ENCODE measurements at places on chromosomes 12 and 14.

GRCh38 chr14:50036211-50036610, 80.2 kb downstream of the VCPKMT start:
- DNase-seq, result no peak

- no peak for DNase-seq
These were observed 3.4 kb downstream of the SSPN start for GRCh38 chr12:26198742-26199141.

DNA sequence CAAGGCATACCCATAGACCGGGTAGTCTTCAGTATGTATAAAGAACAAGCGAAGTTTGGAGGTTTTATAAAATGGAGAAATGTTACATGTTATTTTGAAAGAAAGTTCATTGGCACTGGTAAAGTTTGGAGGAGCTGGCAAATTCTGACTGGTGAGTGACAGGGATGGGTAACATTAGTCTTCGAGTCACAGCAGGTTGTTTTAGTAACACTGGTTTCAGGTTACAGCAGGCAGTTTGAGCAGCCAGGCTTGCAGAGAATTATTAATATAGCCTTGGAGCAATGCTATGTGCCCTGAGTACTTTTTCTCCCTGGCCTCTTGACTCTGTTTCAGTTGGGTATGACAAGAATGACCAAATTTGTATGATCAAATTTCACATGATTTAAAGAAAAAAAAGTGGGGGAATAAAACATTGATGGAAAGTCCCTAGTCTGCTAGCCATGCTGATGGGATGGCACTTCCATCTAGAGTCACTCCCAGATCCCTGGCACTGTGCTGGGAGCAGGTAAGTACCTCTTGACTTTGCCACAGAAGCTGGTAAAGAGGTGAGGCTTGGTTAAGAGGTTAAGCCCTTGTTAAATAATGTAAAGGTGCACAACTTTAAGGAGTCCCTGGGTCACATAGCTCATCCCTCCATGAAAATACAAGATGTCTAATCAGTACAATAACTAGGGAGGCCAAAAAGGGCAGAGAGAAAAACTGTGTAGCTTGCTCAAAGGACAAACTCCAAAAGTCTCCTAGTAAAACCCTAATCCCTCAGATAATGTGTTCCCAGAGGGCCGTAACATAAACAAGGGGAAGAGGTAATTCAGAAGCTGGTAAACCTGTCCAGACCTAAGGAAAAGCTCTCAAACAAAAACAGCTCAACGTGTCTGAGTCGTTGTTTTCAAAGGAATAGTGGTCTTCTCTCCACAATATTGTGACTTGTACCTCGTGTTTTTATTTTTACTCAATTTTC, 12.7 kb upstream of the SVOP start:
- no peak for DNase-seq

DNA sequence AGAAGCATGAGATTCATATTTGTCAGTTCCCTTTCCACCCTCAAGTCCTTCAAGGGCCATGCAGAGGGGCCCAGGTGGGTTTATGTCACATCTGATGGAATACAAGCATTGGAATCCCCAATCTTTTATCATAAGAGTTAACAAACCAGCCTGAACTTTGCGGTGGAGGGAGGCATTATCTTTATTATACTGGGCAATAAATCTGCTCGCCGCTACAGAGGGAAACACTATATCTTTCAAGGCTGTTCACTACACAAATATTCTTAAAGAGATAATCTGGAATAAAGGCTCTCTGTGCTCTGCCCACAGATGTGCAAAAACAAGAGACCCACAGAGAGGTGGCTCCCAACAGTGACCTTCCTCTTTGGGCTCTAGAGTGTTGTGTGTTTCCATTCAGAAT, 153.6 kb upstream of the PLEKHA5 start:
- no peak for DNase-seq

- no peak for DNase-seq
These were observed 5.0 kb downstream of the CRIP2 start for GRCh38 chr14:105479431-105480158.

DNA sequence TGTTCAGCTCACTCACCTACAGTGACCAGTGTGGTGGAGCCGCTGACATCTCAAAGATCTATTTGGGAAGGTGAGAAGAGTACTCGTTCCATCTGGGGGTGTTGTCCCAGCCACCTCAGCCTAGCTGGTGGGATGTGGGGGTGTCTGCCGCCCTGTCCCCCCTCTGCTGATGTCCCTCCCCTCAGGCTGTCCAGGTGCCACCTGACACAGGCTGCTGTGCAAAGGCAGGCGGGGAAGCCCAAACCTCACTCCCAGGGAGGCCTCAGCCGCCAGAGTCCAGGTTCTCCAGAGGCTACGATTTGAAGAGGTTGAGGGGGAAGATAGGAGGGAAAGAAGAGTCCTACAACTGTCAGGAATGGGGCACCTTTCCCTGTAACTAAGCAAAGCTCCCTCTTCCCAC, 51.3 kb upstream of the FKBP4 start:
- no peak for DNase-seq

GRCh38 chr12:109288571-109288970, 20.5 kb downstream of the FOXN4 start:
- no peak for DNase-seq

DNA sequence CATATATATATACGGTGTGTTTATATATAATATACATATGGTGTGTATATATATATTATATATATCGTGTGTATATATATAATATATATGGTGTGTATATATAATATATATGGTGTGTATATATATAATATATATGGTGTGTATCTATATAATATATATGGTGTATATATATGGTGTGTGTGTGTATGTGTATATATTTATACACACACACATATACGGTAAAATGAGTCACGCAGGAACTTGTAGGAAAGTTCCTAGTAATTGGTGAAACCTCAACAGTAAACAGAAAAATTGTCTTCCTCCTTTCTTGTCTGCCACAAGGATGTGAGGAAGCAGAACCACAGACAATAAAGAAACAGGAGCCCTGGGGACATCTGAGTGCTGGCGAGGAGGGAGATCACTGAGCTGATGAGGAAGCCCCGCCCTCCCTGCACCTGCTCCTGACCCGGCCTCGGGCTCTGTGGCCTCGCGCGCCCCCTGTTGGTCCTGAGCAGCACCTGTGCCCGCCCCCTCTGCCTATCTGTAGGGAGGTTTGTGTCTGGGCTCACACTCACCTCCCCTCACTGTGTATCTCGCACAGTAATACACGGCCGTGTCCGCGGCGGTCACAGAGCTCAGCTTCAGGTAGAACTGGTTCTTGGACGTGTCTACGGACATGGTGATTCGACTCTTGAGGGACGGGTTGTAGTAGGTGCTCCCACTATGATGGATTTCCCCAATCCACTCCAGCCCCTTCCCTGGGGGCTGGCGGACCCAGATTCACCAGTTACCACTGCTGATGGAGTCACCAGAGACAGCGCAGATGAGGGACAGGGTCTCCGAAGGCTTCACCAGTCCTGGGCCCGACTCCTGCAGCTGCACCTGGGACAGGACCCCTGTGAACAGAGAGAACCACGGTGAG, 1079.4 kb downstream of the TMEM121 start:
- DNase-seq, result peak; percentile 82

GRCh38 chr14:80587096-80587724, 354.3 kb downstream of the CEP128 start:
- DNase-seq, result peak; percentile 54

DNA sequence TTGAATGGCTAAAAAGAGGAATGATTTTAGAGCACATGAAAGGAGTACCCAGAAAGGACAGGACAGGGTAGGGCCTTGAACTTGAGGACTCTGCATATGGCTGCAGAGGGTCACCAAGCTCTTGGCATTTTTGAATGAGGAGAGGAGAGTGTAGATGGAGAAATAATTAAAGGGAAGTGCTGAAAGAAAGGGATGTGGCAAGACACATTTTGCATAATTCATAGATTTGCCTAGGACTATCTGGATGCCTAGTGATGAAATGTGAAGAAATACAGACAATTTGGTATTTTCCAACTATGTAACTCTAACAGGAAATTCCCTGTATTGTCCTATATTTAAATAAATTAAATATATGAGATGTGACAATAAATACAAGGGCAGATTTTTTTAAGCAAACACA, 27.5 kb upstream of the MDM1 start:
- DNase-seq, result peak; percentile 25

DNA sequence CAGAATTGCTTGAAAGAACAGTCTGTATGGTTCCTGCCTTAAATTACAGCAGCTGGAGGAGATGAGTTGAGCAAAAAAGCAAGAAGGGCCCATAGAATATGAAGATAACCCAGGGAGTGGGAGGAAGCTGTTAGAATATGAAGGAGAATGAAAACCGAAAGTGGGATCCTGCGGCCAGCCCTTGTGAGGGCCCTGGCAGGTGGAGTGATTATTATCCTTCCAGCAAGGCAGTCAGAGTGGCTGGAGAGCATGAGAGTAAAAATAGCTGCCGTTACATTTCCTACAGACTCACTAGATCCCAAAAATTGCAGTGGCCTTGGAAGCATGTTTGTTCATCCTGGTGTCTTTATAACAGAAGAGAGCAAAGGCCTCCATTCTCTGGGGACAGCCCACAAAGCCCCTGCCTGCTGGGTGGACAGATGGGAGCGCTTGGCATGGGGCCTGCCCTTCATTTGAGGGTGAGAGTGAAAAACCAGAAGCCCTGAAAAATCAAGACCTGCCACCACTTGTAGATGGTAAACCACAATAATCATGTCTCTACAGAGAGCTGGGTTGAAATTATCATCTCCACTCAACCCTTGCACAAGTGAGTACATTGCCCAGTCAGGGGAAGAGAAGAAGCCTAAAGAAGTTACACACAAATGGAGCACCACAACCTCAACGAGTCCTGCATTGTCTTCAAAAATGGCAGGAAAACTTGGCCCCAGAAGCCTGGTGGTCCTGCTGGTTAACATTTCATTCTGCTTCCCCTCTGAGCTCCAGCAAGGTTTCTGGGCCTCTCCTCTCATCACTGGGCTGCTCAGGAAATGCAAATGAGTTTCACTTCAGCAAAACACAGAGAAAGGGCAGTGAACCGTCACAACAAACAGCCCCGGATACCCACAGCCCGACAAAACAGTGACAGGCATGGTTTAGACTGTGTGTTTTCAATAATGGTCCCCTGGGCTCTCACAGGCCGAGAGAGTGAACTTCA, 20.5 kb downstream of the ZDHHC22 start:
- peak; percentile 97 for DNase-seq

DNA sequence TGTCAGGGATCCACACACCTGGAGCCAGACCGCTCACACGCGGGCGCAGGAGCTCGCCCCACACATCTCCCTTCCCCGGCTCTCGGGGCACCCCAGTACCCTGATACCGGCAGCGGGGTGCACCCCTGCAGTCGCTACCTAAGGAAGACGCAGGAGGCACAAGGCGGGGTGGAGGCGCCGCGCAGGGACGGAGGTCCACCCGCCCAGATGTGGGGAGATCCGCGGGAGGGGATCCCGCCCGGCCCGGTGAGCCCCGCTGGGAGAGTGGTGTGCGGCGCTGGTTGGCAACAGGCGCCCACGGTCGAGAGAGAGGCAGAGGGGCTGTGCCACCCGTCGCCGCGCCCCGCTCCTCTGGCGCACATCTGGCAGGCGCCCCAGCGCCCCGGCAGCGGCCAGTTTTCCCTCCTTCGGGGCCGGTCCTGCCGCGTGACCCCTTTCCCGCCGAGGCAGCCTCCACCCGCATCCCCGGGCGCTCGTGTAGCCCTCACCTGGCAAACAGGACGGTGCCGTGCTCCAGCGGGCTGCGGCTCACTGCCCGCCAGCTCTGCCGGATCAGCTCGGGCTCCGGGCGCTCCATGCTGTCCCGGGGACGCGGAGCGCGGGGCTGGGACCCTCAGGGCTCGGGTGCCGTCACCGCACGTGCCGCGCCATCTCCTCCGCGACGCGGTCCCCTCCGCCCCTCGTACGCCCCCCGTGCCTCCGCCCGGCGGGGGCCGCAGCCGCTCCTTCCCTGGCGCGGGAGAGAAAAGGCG, 469 bp downstream of the NGB start:
- DNase-seq, result no peak

DNA sequence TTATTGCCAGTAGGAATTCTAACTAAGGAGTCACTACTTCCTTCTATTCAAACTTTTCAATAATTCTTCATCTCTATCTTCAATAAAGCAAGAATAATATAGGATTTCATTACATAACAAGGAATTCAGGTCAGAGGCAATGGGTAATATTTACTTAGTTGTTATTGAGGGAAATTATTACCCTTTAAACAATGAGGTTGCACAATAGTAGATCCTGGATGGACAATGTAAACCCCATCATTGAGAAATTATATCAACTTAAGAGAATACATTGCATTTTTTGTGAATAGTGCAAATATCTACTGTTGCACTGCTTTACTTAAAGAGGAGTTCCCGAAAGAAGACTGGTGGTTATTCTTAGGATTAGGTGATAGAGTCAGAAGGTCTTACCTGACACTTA, 43.8 kb downstream of the A2M start:
- DNase-seq, result no peak

- peak; percentile 62 for DNase-seq
These were observed 347.9 kb downstream of the BCAT1 start for GRCh38 chr12:24600996-24601395.

DNA sequence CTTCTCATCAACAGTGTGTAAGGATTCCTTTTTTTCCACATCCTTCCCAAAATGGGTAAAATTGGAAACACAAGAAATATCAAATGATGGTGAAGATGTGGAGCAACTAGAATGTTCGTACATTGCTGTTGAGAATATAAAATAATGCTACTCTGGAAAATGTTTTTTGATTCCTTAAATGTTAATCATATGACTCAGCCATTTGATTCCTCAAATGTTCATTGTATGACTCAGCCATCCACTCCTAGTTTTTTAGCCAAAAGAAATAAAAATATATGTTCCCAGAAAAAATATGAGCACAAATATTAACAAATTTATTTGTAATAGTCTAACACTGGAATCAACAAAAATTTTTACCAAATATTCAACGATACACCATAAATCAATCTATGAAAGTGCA, 1108.6 kb downstream of the LRFN5 start:
- no peak for DNase-seq

GRCh38 chr12:114391088-114391487, 14.9 kb downstream of the TBX5 start:
- DNase-seq, result no peak

DNA sequence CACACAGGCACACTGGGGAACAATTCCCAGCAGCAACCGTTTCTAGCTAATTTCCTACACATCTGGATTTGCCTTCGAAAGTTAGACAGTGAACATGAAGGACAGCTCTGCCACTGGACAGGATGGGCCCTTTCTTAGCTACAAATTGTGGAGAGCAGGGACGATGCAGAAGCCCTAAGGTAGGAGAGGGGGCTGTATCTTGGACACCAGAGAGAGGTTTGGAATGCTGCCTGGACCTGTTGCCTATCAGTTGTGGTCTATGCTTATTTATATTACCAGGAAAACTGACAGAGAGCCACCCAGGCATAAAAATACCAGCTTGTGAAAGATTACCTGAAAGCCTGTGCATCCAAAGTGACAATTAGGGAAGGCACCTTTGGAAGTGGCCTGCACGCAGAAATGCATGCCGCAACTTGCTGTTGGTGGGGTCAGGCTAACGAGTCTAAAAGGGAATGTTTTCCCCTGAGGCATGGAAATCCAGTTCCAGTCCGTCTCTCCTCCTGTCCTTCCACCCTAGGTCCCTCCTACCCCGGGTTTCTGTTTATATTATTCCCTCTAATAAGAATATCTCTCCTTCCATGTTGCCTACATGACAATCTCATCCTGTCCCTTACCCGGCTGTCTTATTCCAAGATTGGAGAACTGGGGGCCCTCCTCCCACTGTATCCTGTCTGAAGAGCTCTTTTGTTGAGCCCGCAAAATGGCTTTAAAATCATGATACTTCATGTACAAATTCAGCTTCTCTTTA, 60.2 kb downstream of the MDM2 start:
- DNase-seq, result no peak

- DNase-seq, result no peak
These were observed 33.4 kb upstream of the DCN start for GRCh38 chr12:91215940-91216454.
